ENCODE measurements at places on chromosomes 1 and 21.

DNA sequence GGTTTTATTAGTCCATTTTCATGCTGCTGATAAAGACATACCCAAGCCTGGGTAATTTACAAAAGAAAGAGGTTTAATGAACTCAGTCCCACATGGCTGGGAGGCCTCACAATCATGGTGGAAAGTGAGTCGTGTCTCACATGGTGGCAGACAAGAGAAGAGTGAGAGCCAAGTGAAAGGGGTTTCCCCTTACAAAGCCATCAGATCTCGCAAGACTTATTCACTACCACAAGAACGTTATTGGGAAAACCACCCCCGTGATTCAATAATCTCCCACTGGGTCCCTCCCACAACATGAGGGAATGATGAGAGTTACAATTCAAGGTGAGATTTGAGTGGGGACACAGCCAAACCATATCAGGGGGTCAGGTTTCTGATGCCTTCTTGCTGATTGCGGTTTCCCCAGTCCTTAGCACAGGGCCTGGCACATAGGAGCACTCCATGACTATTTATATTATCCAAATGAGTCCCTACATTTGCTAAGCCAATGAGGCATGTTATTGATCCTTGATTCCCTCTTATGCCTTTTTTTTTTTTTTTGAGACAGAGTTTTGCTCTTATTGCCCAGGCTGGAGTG, 35.3 kb upstream of the PAXBP1 start:
- DNase-seq, result no peak

DNA sequence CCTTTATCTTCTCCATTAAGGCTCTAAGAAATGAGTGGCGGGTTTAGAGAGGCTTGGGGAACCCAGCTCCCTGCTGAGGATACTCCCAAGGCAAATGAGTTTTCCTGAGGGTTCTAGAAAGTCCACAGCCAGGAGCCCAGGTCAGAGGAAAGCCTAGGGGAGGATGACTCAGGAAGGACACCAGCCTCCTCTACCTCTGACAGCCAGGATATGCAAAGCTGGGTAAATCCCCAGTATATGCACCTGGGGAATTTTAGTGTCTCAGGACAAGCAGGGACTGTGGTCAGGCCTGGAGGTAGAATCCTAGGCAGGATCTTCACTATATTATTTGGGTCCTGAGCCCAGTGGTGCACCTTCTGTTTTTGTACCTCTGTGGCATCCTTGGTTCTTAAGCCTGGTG, 23.5 kb upstream of the WNT4 start:
- no peak for DNase-seq

DNA sequence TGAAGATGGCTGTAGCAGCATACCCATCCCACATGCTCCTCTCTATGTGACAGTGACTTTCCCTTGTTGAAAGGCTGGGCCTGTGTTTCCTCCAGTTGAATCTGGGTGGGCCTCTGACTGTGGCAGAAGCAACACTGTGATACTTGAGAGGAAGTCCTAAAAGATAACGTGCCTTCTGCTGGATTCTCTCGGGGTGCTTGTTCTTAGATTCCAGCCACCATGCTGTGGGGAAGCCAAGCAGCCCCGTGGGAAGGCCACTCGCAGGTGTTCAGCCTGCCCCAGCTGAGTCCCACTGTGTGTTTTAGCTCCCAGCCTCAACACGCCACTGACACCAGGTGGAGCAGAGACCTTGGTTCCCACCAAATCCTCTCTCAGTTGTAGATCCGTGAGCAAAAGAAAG, 31.5 kb downstream of the TRAPPC10 start:
- no peak for DNase-seq

DNA sequence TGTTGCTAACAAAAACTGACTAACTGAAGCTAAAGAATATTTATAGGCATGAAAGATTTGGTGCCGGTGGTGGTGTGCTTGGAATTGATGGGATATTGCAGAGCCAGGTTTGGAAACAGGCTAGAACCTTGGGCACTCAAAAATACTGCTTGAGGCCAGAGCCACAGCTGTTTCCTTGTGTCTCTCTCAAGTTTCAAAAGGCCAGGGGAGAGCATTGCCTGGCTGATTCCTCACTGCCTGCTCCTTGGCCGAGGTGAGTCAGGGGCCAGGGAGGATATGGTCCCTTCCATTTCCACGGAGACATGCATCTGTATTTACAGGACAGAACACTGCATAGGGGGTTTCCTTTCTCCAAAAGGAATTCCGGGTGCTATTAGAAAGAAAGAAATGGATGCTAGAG, 36.1 kb upstream of the IVNS1ABP start:
- DNase-seq, result no peak

GRCh38 chr1:12636098-12636950, 7.6 kb upstream of the AADACL4 start:
- DNase-seq, result no peak

DNA sequence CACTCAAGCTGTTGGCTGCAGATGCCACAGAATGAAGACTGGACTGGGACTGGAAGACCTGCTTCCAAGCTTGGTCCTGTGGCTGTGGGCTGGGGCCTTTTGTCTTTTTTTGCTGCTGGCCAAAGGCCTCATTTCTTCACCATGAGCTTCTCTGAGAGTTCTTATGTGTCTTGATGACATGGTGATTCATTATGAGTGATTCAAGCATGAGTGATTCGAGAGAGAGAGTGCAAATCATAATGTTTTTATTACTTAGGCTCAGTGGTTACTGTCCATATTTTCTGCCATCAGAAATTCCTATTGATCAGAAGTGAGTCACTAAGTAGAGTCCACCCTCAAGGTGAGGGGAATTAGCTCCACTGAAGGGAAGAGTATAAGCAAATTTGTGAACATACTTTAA, 94.0 kb downstream of the PCP4 start:
- DNase-seq, result no peak

DNA sequence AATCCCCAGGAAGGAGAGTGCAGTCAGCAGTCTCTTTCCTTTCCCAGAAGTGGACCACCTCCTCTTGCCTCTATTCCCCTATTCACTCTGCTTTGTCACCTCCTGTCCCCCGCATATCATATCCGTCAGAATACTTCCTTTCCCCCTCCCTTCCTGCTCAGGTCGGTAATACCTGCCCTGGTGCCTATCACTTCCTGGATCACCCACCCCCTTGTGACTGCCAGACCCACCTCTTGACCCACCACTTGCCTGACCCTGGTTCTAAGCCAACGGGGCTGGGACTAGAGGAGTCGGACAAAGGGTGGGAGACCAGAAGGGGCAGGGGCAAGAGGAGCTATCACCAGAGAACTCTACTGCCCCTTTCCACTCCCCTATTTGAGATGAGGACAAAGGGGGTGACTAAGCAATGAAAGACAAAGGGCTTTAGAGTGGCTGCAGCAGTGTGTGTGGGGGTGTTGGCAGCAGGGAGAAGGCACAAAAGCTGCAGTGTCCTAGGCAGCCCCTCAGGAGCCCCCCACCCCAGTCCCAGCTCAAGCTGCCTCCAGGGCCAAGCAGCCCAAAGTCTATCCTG, 1.7 kb upstream of the ADAMTS4 start:
- DNase-seq, result no peak

DNA sequence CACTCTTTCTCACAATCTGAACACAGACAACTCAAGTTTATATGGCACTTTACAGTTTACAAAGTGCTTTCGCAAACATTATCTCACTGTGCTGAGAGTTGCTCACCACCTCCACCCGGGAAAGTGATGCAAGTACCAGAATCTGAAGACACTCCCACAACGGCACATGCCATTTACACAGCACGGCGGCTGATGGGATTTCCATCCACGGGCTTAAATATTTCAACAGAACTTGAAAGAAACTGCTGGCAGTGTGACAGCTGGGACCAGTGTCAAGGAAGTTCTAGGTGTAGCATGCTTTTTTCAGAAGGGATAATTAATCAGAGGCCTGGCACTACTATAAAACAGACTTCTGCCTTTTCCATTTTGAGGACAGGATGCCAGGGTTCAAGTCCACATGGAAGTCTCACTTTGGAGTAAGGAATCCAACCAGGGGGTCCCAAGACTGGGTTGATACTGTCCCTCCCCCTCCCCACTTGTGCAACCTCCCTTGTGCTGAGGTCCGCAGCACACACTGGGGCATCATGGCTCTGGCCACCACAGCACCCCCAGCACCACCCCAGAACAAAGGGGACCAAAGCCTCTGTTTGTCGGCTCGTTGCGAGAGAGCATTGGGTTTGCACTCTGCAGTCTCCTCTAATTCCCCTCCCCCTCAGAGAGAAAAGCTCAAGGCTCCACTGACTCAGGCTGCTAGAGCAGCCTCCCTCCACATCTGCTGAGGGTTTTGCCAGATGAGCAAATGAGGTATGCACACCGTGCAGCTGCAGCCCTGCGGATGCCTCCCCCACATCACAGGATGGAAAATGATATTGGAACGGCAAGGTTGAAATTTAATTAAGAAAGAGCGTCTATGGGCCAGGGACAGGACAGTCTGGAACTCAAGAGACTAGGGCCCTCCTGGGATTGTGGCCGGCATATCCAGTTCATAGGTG, 154.9 kb downstream of the TGFBR3 start:
- no peak for DNase-seq

DNA sequence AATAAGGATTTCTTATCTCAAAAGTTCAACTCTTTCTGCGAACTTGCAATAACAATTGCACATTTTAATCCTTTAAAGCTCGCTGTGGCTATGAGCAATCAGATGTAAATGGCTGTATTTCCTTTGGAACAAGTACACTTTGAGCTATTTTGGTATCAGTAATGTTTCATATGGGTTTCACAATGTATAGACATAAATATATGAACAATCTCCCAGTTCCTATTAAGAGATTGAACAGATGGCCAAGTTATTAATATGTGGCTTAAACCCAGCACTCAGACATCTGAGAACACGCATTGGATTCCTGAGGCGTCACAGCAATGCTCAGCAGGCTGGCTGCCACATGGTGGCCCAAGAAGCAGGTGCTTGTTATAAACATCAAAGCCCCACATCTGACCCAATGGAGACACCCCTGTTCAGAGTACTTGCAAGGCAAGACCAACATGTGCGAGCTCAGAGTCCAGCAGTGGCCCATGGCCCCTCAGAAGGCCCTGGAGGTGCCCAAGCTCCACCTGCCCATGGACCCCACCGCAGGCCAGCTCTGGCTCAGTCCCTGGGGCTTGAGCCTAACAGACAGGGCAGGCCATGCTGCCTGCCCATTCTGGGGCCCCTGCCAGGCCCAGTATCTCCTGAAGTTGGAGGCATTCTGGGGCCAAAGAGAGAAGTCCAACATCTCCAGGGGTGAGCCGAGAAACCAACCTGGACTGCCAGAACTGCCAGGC, 23.7 kb downstream of the PSMG1 start:
- no peak for DNase-seq

DNA sequence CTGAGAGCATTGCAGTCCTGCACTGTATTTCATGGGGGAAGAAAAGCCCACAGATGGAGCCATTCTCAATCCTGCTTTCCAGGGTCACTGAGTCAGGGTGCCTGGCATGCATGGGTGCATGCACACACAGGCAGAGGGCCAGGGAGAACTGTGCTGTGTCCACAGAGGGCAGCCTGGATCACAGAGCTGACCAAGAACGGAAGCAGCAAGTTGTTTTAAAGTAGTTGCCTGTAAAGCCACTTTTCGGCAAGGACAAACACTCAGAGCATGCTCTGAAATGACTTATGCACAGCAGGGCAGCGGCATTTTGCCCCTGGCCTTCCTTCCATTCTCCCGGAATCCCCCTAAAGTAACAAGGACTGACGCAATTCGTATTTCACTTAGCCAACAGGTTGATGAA, 3.6 kb downstream of the ERG start:
- no peak for DNase-seq

- DNase-seq, result no peak
Measured at GRCh38 chr1:115325874-115326273, 12.2 kb downstream of the NGF start.

- no peak for DNase-seq
Measured at GRCh38 chr21:34582506-34583150, 32.3 kb downstream of the RCAN1 start.

- no peak for DNase-seq
Measured at GRCh38 chr1:66747501-66747900, 4.8 kb upstream of the DYNLT5 start.

DNA sequence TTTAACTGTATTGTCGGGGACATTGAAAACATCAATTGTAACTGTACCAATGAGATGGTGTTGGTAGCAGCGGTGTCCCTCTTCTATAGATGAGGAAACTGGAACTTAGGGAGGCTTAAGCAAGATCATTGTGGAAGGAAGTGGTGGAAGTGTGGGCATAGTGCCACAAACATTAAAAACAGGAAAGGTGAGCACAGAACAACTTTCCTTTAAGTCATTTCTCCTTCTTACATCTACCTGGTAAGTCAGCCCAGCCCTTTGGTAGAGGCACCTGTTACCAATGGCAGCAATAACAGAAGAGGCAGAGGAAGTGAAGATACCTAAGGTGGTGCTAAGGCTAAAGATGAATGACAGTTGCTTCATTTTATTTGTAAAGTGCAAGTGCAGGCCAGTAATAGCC, 12.0 kb upstream of the CTSS start:
- DNase-seq, result no peak

GRCh38 chr1:227576189-227576588, 12.8 kb downstream of the ZNF678 start:
- no peak for DNase-seq

DNA sequence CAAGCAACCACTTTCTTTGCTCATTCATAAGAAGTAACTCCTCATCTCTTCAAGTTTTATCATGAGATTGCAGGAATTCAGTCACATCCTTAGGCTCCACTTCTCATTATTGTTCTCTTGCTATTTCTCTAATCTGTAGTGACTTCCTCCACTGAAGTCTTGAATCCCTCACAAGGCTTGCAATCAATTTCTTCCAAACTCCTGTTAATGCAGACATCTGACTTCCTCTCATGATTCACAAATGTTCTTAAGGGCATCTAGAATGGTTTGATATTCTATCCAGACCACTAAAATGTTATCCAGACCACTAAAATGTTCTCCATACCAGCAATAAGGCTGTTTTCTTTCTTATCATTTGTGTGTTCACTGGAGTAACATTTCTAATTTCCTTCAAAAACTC, 528.1 kb downstream of the DPYD start:
- DNase-seq, result no peak

DNA sequence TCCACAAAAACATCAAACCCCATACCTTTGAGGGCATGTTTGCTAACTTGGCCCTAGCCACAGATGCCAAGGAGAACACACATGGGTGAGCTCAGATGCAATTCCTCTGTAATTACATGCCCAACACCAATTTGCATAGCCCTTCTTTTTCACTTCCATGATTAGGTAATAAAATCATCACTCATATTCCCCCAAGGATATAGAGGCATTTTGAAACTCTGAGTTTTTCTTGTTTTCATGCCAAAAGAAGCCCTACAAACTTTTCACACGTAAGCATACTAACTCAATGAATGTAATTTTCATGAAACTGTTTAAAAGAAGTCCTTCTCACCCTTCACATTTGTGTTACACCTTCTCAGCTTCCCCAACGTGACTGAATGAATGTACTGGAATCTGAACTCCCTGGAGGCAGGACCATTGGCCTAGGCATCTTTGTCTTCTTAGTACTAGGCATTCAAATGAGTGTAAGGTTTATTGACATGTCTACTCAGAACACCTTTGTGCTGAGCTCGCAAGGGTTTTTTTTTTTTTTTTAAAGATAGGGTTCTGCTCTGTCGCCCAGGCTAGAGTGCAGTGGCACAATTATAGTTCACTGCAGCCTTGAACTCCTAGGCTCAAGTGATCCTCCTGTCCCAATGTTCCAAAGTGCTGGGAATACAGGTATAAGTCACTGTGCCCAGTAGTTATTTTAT, 31.0 kb downstream of the FBXO42 start:
- DNase-seq, result no peak

All from stimulated activated CD8-positive, alpha-beta memory T cell treated with anti-CD3 and anti-CD28 coated beads, Interleukin-4, amount 100 ng/mL, for 1 hour (primary cell).